ENCODE measurements at places on chromosomes 4 and X.

- DNase-seq = no peak
These were observed 103.7 kb downstream of the ATXN3L start for GRCh38 chrX:13216139-13216538.

GRCh38 chr4:153146031-153146430, 58.2 kb upstream of the TRIM2 start:
- no peak for DNase-seq

- DNase-seq = no peak
These were observed 12.2 kb upstream of the WDR1 start for GRCh38 chr4:10128761-10129160.

GRCh38 chr4:119697887-119698393, 69.3 kb upstream of the PDE5A start:
- no peak for DNase-seq

DNA sequence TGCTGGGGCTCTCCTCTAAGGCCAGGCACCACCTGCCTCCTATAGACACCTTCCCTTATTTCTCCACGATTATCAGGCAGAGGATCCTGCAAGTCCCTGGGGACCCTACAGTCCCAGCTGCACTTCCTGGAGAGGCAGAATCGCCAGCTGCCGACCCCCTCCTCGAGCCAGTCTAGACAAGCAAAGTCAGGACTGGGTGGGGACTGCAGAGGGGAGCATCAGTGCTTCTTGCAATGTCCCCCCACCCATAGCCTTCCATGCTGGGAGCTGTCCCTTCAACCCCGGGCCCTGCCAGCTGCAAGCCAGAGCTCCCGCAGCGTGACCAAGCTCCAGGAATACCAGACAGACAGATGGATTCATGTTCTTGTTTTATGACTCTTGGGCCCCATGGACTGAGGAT, 1.4 kb upstream of the CRMP1 start:
- no peak for DNase-seq

DNA sequence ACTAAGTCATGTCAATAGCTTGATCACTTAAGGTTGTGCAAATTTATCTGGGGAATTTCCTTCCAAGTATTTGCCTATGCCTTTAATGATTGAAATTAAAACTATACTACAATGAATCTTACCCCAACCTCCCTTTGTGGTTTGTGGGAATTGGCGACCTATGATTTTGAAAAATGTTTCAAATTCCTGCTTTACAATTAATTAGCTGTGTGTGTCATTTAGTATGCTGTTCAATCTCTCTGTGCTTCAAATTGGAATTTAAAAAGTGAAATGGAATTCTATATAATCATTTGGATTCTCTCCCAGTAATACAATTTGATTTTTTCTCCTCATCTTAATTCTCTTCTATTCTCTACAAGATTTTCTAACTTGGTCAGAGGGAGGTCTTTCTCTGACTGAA, 2319.5 kb downstream of the ARAP2 start:
- no peak for DNase-seq

DNA sequence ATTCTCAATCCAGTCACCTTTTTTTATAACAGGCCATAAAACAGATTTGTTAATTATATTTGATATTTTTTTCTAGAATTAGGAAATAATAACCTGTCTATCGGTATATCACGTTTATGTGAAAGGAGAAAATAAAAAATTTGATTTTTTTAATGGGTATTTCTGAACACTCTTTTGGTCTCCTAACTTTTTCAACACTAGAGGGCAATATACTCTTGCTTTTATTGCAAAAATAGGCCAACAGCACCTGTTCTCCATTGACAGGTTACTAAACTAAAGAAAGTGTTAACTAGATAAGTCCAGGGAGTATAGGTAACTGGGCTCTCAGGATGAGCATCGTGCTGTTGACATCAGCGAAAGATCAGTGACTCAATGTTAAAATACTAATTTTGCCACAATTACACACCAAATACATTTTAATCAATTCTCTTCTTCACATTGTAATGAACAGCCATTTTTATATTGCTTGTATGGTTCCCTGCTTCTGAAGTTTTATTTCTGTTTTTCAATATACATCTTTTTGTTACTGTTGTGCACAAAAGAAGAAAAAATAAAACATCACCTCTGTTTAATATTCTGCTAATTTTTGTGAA, 22.8 kb downstream of the NDST4 start:
- DNase-seq = no peak

DNA sequence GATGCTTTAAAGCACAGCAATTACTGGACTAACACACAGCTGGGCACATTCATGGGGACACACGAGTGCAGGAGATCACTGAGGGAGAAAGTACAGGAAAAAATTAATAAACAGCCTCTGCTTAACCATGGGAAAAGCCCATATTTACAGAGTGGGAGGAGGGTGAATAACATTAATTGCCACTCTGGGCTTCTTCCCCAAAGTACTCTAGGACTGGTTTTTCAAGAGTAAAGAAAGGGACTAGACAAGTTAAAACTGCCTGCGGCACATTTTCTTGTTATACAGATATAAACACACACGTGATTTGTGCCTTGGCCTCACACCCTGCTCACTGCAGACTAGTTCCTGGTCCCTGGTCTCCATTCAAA, 179.7 kb upstream of the TET2 start:
- DNase-seq = no peak

DNA sequence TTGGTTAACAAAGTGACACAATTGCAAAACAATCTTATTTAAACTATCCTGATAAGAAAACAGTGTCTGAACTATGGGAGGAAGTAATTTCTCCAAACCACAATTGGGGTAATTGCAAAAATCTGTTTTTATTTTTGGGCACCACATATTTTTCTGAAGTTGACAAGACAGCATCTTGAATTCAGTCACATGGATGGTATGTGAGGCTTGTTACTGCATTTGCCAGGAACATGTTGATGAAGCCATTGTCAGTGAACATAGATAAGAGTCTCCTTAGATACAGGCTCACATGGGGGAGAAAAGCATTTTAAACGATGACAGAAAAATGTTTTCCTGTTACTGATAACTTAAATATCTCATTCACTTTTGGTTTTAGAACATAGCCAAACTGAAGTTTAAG, 5.5 kb upstream of the USP53 start:
- DNase-seq = no peak

DNA sequence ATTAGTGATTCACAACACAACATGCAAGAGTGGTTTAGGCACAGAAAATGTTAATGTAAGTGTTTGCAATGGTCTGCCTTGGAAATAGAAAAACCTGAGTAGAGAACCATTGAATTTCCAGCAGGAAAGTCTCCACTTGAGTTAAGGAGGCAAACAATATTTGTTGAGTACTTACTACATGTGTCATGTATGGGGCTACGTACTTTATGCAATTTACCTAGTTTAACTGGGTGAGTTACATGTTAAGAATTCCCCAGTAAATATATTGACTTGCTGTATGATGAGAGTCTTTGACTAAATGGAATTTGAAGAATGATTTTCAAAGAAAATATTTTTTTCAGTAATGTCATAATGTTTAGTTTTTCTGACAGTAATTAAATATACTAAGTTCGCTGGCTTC, 7.8 kb upstream of the NPNT start:
- DNase-seq = no peak

GRCh38 chrX:101442085-101442484, 34.1 kb downstream of the HNRNPH2 start:
- DNase-seq = no peak

- no peak for DNase-seq
These were observed 60.5 kb downstream of the SEC24D start for GRCh38 chr4:118775405-118775804.

DNA sequence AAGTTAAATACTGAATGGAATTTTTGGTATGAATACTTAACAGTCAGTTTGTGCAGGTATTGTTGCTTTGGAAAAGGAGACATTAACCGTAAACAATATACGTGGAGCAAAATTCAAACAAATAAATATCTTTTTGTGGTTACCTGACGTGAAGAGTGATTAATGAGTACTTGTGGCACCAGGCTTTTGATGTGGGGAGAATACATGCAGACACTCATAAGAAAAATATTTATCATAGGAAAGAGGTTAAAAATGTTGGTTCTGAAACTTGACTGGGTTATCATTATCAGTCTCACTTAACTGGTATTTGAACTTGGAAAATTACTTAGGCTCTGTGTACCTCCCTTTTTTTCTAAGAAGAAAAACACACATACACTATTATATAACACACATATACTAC, 136.4 kb upstream of the NDST4 start:
- no peak for DNase-seq

GRCh38 chrX:152038804-152039203, 64.3 kb upstream of the GABRE start:
- DNase-seq = no peak

GRCh38 chrX:19046343-19047215, 62.7 kb upstream of the PHKA2 start:
- DNase-seq = no peak

- no peak for DNase-seq
These were observed 12.7 kb upstream of the SPCS3 start for GRCh38 chr4:176306837-176307665.

- no peak for DNase-seq
These were observed 6.7 kb downstream of the TCEAL1 start for GRCh38 chrX:103635436-103635835.

DNA sequence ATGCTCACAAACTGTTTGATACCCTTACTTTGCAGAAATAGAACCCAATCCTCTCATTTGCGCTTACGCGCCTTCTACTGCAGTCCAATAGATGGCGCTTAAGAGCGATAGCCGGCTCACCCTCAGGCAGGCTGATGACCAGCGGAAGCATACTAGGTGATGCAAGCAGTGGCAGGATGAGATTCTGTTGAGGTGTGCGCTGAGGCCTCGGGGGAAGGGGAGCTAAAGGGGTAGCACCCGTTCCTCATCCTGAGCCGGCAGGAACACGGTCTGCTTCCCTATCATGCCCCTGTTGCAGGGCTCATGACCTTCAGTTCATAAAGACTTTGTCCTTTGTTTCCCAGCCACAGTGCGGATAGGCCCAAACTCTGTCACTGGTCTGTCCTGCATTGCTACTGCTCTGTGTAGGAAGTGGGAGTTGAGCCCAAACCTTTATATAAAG, 628.9 kb downstream of the TLL1 start:
- no peak for DNase-seq

GRCh38 chr4:15793506-15794363, 15.6 kb downstream of the CD38 start:
- DNase-seq = no peak

DNA sequence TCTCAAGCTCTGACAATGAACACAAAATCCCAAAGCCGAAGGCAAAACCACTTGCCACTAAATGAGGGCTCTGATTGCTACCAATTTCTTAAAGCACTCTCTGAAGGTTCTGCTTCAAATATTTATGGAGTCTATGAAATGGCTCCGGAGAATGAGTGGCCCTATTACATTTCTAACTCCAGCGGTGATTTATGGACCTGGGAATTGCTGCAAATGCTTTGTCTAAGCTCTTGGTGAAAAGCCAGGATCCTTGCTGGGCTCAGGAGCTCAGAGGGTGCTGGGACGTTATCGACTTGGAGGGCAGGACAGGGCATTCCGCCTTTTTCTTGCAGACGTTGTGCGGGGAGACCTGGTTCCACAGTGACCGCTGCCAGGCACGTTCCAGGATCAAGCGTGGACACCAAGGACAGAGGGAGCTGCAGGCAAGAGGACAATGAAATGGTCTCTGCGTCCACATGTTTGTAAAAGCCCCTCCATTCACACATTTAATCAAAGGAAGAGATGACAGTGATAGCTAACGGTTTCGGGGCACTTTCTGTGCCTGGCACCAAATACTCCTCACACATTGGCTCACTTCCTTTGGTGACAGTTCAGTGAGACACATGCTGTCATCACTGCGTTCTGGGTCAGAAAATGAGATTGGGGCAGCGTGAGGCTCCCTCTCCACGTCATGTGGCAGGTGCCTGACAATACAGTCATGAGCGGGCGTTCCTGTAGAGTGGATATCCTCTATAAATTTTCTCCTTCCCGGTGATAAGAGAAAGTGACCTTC, 58.8 kb downstream of the C4orf50 start:
- no peak for DNase-seq

Measured in sciatic nerve (tissue), 2 donors.